Epithelial cell of proximal tubule (primary cell): ENCODE measurements at places on chromosomes 5 and 9.
A peak's percentile ranks its signal among the peaks of the same experiment; 100 is the strongest.

- no peak for DNase-seq
Measured at GRCh38 chr9:1918622-1919021, 96.5 kb upstream of the SMARCA2 start.

GRCh38 chr9:22285066-22285465 lies 161.6 kb upstream of the DMRTA1 start:
- DNase-seq: no peak

DNA sequence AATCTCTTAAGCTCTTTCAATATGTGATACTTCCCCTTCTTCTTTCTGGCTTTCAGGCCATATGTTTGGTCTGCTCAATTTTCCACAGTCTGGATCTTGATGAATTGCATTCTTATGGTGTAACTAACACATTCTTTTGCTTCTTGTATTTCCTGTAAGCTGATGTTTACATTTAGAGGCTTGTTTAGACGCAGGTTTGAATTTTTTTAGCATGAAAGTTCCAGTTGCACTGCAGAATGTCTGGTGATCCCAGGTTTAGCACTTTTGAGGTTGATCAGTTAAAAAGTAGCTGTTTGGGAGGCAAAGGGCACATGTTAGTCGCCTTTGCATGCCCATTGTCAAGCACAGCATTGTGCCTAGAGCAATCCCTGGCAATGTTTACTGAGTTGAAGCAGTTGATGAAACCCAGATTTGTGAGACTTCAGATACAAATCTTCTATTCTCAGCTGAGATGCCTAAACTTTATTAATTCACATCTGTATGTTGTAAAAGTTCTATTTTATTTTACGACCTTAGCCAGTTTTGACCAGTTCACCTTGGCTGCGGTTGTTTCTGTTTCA lies 59.6 kb upstream of the SPATA31C2 start:
- peak; percentile 63 for DNase-seq

DNA sequence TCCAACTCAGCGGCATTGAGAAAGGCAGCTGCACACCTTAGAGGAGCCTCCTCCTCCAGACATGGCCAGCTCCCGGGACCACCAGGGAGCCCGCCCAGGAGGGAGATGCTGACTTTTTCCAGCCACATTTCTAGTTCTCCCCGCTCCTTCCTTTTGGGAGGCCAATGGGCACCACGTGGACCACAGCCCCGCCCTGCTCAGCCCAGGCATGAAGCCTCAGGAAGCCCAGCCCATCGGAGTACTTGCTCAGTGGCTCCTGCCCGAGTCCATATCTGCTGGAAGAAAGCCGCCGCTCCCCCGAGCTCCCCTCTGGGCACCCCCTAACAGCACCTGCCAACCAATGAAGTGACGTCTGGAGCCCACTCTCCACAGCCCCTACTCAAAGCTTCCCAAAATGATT lies 52.4 kb downstream of the SMIM23 start:
- DNase-seq: no peak
